ENCODE measurements at places on chromosomes 5 and 9.

DNA sequence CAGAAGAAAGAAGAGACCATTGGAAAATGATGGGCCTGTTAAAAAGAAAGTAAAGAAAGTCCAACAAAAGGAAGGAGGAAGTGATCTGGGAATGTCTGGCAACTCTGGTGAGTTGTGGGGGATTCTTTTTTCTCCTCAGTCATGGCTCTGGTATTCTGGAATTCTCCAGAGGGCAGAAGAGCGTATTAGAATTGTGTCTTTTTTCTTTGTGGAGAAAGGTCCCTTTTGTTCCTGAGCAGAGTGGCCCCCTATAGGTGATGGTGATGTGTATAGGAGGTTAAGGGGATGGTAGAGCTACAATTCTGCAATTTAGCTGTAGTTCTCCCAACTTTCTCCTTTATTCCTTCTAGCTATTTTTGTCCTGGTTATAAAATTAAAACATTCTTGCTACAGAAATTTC lies 1.6 kb upstream of the DHFR start:
- DNase-seq, result no peak

DNA sequence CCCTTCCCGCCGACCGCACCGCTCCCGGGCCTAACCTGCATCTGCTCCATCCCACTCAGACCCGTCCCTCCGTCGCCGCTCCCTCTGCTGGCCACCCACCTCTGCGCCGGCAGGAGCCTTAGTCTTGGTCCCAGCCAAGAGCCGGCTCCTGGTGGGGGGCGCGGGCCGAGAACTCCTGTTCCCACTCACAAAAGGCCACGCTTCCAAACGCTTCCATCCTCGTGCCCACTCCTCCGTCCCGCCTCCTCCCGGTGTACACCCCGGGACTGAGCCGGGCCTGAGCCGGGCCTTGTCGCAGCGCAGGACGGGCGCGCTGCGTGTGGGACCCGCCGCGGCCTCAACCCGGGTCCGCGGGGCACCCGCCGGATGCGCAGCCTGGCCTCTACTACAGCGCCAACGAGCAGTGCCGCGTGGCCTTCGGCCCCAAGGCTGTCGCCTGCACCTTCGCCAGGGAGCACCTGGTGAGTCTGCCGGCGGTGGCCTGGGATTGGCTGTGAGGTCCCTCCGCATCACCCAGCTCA lies 7.5 kb downstream of the ADAMTS13 start:
- no peak for DNase-seq

DNA sequence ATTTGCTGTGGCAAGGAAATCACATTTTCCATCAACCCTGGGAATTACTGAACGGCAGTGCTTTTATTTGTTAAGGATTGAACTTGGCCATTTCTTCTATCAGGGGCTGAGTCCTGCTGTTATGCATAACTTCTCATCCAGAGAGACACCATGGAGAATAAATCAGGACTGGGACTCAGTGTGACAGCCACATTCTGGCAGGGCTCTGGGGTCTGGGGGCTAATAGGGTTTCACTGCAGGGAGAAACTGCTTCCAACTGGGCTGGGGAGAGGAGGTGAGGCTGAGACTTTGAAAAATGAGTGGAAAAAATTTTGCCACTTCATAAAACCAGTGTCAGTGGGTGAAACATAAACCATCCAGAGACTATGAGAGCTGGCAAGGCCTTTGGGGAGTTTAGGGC lies 95.7 kb upstream of the ALDH1B1 start:
- no peak for DNase-seq

GRCh38 chr5:142437563-142437962 lies 112.7 kb upstream of the SPRY4 start:
- DNase-seq, result no peak

- no peak for DNase-seq
These were observed 26.7 kb upstream of the SUSD3 start for GRCh38 chr9:93031629-93032430.

DNA sequence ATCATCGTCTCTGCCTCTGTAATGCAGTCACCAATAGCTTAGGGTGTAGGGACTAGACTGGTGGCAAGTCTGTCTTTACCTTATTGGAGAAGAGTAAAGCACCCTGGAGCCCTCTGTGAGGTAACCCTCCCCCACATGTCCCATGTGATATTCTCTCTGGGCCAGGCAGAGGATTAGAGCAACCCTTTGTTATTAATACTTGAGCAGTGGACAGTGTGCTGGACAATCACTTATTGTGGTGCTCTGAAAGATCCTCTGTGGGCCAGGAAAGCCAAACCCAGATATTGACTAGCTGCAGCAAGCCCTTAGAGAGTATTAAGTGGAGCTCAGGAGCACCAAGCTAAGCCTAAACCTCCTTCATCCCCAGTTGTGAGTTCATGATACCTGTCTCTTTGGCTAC lies 139.7 kb upstream of the RUSC2 start:
- DNase-seq, result no peak

- DNase-seq, result no peak
These were observed 640 bp downstream of the SURF4 start for GRCh38 chr9:133375116-133375723.

DNA sequence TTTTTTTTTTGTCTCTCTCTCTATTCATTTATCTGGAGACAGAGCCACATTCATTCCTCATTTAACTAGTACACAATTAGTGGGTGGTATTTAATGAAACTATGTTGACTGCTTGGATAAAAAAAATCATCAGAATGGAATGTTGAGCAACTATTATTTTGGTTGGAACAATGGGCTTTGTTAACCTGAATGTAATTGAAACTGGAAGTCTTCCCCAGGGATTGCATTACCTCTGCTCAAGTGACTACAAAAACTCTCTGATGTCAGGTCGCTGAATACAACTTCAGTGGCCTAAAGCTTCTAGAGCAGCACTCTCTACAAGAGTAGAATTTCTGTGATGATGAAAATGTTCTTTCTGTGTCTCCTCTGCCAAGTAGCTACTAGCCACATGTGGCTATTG lies 295.8 kb downstream of the DEPDC1B start:
- no peak for DNase-seq

DNA sequence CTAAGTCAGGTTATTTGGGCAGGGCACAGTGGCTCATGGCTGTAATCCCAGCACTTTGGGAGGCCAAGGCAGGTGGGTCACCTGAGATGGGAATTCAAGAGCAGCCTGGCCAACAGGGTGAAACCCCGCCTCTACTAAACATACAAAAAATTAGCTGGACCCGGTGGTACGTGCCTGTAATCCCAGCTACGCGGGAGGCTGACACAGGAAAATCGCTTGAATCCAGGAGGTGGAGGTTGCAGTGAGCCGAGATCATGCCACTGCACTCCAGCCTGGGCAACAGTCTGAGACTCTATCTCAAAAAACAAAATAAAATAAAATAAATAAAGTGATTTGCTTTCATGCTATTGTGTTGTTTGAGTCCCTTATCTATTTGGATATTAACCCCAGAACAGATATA lies 8.2 kb upstream of the FBXW2 start:
- no peak for DNase-seq
